ENCODE measurements at places on chromosomes 1 and 21. TPM values are rescaled to one million over a fixed set of nuclear protein-coding genes. Genes with fewer than 3 reads are reported as not detected.

The KCNE2 gene
- not detected for total RNA-seq

DNA sequence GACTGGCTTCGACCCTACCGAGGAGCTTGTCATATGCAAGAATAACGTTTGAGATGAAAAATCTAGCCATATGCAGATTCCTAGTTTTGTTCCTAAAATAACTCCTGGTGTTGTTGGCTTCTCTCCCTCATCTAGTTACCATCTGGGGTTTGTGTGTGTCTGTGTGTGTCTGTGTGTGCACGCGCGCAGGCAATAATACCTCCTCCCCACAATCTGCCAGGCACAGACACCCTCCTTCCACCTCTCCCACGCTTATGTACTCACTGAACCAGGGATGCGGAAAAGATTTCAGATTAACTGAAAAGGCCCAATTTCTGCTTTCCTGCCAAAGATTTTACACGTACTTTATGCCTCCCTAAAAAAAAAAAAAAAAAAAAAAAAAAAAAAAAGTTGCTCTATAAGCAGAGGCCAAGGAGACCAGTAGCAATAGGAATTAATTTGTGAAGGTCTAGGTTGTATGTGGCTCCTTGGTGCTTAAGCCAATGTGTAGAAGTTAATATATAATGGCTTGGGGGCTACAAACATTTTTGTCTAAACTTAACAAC lies 452.7 kb downstream of the NUF2 start:
- DNase-seq: no peak

The LRRC38 gene
- not detected for total RNA-seq

- DNase-seq: no peak
These were observed 6.5 kb downstream of the PGLYRP4 start for GRCh38 chr1:153342178-153342577.

The SPRR4 gene
- not detected for total RNA-seq

DNA sequence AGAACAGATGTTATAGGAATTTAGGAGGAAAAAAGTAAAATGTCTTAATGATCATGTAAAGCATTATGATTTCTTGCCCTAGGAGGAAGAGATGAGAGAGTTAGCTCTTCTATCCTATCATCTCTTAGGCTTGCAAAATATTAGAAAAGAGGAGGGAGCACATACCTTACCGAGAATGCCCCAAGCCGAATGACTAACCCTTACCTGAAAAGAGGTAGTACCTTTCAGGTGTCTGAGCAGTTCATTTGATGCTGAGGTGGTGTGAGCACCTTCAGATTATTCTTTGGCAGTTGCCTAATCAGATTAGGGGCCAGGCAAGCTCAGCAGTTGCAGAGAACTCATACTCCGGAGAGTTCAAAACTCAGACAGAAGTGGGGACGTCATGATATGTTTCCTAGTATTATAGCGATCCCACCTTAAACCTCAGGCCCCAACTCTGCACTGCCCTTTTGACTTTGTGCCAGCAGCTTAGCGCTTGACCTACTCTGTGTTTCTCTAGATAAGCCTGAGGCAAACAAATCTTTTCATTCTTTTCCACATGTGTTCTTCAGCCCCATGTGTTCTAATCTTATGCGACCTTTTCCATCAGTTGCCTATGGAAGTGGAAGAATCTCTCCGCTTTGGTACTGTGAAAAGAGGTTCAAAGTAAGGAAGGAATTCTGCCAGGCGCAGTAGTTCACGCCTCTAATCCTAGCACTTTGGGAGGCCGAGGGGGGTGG lies 52.5 kb downstream of the ATP2B4 start:
- DNase-seq: no peak

The HMCN1 gene
- 106 TPM for total RNA-seq

- peak; percentile 55 for DNase-seq
These were observed 1.8 kb upstream of the CTPS1 start for GRCh38 chr1:40977716-40978115.

DNA sequence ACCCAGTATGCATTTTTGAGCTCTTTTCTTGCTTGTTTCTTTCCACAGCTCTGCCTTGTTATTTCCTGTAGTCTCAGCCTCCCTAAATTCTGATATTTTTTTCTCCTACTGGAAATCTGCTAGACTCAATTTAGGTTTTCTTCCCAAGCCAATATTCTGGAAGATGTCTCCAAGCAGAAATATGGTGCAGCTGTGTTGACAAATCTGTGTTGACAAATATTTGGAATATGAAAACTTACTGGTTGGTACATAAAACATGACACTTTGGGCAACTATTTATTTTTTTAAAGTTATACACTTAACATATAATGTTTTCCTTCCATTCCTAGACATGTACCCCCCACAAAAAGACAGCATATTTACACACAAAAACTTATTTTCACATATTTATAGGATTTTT lies 1048.4 kb downstream of the NCAM2 start:
- no peak for DNase-seq

DNA sequence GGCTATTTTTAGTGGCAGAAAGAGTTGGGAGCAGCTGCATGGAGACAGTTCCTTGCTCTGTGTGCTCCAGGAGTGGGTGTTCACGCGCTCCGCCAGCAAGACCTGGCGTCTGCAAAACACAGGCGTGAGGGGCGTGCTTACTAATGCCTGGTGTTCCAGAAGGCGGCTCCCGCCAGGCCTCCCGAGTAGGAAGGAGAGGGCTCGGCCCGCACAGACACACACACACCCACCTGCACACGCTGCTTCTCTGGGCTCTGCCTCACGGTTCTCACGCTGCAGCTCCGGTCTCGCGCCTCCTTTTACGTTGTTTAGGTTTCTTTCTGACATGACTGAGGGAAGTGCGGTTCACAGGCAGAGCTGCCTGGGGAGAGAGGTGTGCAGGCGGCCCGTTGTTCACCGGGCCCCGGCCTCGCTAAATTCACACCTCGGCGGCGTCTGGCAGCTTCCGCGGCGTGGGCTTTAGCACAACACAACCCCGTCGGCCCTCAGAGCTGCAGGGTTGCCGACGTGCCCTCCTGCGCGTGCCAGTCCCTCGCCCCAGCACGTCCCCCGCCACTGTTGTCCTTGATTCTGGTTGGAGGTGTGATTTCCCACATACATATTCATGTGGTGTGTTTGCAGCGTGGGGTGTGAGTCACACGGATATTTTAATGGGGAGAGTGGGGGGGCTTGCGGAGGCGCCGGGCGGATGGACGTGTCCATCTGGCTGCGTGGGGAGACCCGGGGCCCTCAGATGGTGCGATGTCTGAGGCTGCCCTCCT lies 77.0 kb downstream of the SKI start:
- DNase-seq: no peak

The NGF gene
- total RNA-seq: 20.2 TPM

The C2CD4D gene
- not detected for total RNA-seq

- peak; percentile 84 for DNase-seq
These were observed 42.5 kb upstream of the DISC1 start for GRCh38 chr1:231584117-231584516.

DNA sequence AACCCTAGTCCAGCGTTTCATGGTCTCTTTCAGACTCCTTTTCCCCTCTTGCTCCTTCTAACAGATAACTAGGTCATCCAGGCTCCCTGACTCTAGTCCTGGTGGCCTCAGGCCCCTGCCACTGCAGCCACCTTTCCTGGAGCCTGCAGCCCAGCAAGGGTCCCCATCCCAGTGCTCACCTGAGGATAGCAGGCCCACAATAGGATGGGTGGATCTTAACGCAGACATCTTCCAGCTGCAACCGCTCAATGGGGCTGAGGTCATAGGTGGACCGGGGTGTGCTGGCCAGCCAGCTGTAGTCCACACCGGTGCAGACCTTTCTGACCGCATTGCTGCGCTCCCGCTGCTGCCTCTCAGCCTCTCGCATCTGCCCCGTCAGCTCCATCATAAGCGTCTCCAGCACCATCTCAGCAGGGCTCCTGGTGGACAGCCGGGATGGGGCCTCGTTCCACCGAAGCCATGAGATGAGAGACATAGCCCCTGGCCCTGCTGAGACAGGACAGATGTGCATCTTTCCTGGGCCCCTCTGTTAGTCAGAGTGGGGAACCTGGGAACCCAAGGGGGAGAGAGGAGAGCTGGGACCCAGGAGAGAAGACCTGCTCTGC lies 10.9 kb downstream of the RD3 start:
- no peak for DNase-seq

DNA sequence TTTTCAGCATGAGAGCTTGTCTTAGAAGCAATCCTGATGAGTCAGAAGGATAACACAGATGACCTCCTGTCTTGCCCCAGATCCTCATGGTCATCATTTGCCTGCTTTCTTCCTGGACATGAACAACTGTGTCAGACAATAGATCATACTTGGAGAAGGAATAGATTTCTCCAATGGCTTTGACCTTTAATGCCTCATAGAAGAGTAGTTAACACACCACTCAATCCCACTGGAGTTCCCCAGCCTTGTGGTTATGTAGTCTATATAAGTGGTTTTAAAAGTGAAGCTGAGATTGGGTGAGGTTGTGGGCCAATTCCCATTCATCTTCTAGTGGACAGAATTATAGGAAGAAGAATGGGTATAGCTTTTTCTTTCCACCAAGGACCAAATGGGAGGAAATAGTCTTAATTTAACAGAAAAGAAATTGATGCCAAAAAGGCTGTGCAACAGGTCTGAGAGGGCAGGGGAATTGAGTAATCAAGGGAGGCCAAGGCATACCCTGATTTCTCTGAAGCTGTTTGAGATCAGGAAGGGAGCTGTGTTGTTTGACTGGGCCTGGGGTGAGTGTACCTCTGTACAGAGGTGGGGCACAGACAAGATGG lies 14.4 kb downstream of the PRCC start:
- peak; percentile 71 for DNase-seq

The ETV3L gene
- total RNA-seq: not detected

DNA sequence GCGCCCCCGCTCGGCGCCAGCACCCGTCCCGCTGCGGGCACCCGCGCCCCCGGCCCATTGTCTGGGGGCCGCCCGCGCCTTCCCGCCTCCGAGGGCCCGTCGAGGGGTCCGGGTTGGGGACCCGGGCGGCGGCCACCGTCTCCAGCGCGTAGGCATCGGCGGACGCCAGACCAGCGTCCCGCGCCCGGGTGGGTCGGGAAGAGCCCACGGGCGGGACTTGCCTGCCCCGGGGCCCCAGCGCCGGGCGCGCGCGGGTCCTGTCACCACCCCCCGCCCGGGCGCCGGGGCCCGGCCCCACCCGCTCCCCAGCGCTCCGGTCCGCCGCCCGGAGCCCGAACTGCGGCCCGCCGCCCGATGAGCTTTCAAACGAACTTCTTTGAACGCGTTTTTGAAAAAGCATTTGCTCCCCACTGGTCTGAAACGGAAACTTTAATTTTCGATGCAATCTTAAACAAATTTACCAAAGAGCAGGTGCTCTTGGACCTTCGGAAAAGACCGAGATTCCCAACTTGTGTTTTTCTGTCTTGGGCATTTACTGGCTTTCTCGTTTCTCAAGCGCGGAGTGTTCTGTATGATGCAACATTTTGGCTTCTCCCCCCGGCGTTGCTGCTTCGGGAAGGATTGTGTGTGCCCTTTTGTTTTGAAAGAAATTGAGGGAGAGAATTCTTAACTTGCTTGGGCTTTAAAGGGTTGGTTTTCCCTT lies 615 bp downstream of the CLIC4 start:
- peak; percentile 89 for DNase-seq

DNA sequence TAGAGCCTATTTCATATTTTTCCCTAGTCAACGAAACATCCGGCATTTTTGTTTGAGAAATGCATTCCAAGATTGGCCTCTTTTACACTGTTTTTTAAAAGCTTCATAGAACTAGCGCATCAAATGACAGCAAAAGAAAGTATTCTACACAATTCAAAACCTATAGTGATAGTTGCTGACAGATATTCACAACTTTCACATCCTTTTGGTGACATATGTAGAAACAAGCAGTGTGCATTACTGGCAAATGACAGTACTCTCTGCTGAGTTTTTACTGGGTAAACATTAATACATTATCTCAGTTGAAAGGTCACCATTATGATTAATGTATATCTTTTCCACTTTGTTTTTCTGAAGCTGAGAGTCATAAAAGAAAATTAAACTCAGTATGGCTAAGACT lies 135.4 kb upstream of the RGS18 start:
- no peak for DNase-seq

The PADI4 gene
- not detected for total RNA-seq

GRCh38 chr1:63277195-63278192 lies 44.9 kb upstream of the FOXD3 start:
- no peak for DNase-seq

DNA sequence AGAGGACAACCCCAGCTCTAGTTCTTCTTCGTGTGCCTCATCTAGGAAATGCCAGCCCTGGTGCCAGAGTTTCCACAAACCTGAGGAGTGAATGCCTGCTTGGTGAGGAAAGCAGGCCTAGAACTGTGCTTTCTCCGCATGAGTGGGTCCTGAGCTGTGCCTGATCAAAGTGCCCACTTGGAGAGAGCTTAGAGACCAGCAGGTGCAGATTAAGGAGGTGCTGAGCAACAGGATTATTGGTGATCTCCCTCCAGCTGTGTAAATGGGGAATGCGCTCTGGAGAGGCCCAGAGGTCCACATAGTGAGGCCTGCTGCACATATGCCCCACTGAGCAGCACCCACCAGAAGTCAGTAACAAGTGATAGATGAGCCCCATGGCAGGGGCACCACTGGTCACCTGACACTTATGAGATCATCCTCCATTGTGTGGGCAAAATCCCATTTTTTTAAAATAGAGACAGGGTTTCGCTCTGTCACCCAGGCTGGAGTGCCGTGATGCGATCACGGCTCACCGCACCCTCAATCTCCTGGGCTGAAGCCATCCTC lies 127.2 kb upstream of the ZC3H12A start:
- DNase-seq: no peak

DNA sequence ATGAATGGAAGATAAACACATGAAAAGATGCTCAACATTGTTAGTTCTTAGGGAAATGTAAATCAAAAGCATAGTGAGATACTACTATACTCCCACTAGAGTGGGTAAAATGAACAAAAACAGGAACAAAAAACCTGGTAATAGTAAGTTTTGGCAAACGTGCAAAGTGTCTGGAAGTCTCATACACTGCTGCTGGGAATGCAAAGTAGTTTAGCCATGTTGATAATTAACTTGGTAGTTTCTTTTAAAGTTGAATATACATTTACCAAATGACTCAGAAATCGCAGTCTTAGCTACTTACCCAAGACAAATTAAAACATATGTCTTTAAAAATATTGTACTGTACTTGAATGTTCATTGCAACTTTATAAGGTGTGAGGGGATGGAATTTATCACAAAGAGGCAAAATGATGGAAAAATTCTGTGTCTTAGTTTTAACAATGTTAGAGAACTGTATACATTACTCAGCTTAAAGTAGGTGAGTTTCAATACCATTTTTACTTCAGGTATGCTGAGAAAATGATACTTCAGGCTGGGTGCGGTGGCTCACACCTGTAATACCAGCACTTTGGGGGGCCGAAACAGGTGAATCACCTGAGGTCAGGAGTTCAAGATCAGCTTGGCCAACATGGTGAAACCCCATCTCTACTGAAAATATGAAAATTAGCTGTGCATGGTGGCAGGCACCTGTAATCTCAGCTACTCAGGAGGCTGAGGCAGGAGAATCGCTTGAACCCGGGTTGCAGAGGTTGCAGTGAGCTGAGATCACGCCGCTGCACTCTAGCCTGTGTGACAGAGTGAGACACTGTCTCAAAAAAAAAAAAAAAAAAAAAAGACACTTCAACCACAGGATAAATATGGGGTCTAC lies 102.3 kb downstream of the PDE4B start:
- DNase-seq: no peak

GRCh38 chr1:53384796-53385195 lies 56.9 kb upstream of the LRP8 start:
- DNase-seq: no peak

- DNase-seq: no peak
These were observed 879.9 kb downstream of the AMY1C start for GRCh38 chr1:104629589-104629988.

The GBP4 gene
- total RNA-seq: 3.7 TPM

The TPTE gene
- not detected for total RNA-seq

GRCh38 chr1:231631717-231632116 lies 5.1 kb downstream of the DISC1 start:
- no peak for DNase-seq

- no peak for DNase-seq
These were observed 107.6 kb downstream of the GALNT2 start for GRCh38 chr1:230174471-230175162.
